CD4-positive, CD25-positive, alpha-beta regulatory T cell (primary cell): ENCODE measurements at places on chromosomes 13 and 19. TPM values are rescaled to one million over a fixed set of nuclear protein-coding genes. Genes with fewer than 3 reads are reported as not detected.

ZNF541 gene
- total RNA-seq, result 0.52 TPM

TMEM147 gene
- total RNA-seq, result 37.1 TPM

CEACAM4 gene
- 16.1 TPM for total RNA-seq

PCSK4 gene
- 1.3 TPM for total RNA-seq

IGFL1 gene
- total RNA-seq, result not detected

LILRB4 gene
- not detected for total RNA-seq

CEACAM6 gene
- not detected for total RNA-seq

TEX29 gene
- not detected for total RNA-seq

ZNF606 gene
- 10.3 TPM for total RNA-seq

LRRC8E gene
- not detected for total RNA-seq

ZNF324B gene
- 6.5 TPM for total RNA-seq

KLHL26 gene
- total RNA-seq, result 16.7 TPM

OPA3 gene
- 7.3 TPM for total RNA-seq

FXYD1 gene
- total RNA-seq, result 1.6 TPM

FZR1 gene
- 107 TPM for total RNA-seq

CYP4F2 gene
- not detected for total RNA-seq
